ENCODE measurements at places on chromosomes 13 and 19.
A peak's percentile ranks its signal among the peaks of the same experiment; 100 is the strongest.

- peak; percentile 78 for DNase-seq
Observed at GRCh38 chr19:38233740-38234251, 9.8 kb upstream of the DPF1 start.

DNA sequence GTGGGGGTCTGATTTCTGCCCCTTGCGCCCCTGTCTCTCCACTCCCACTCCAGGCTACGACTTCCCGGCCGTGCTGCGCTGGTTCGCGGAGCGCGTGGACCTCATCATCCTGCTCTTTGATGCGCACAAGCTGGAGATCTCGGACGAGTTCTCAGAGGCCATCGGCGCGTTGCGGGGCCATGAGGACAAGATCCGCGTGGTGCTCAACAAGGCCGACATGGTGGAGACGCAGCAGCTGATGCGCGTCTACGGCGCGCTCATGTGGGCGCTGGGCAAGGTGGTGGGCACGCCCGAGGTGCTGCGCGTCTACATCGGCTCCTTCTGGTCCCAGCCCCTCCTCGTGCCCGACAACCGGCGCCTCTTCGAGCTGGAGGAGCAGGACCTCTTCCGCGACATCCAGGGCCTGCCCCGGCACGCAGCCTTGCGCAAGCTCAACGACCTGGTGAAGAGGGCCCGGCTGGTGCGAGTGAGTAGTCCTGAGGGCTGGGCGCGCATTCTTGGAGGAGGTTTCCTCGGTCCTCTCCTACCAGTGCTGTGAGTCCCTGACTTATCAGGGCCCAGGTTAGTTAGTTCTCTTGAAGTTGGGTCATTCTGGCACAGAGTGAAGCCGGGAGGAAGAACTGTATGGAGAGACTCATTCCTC is 12.7 kb downstream of the EHD2 start:
- no peak for DNase-seq

- DNase-seq = no peak
Observed at GRCh38 chr13:103757361-103757760, 691.1 kb upstream of the SLC10A2 start.

DNA sequence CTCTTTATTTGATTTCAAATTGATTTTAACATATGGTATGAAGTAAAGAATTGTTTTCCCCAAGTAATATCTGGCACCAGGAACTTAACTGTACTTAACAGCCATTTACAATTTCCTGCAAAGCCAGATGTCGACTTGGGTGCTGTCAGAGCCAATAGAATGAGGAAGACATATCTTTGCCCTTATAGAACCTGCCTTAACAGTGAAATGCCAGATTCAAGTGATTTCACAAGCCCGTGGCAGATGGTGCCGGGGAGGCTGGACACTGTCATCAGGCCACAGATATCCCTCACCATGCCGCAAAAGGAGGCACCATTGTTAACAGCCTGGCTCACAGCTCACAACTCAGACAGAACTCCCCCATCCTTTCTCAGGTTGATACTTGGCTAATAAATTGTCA is 48.7 kb downstream of the ESD start:
- DNase-seq = peak; percentile 8

- DNase-seq = no peak
Observed at GRCh38 chr13:25762795-25763377, 288.9 kb downstream of the SHISA2 start.

- DNase-seq = peak; percentile 91
Observed at GRCh38 chr19:53254411-53255341, at the start of gene ZNF677. Gene ZNF677 (minus strand): TSS chr19:53254873. CDS start chr19:53251550, 3,323 bp downstream.

DNA sequence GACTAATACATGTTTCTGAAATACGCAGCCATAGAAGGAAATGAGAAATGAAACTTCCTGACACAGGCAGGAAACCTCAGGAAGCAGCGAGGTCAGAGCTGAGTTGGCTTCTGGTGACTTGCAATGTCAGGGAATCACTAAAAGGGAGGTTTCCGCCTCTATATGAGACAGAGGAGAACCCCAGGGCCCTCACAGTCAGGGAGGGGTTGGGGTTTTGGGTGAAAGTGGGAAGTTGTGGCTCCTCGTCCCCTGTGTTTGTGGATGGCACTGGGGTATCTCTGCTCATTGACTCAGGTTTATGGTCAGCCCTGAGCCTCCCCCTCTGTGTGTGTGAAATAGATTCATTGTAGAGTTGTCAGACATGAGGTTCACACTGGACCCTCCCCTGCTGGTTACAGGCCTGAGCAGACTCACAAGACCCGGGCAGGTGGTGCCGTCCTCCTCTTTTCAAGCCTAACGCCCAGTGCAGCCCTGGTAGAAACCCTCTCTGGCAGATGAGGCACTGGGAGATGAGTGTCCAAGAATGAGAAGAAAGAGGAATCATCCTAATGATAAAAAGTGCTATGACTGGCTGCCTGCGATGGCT is 5.5 kb upstream of the LILRA6 start:
- peak; percentile 96 for DNase-seq

GRCh38 chr19:15402411-15403150 is 16.2 kb downstream of the AKAP8L start:
- no peak for DNase-seq

All from inflammatory macrophage treated with lipopolysaccharide for 4 hours (primary cell).